ENCODE measurements at places on chromosomes 16 and 17.
A peak's percentile ranks its signal among the peaks of the same experiment; 100 is the strongest.

- DNase-seq = no peak
These were observed 24.2 kb upstream of the TMC5 start for GRCh38 chr16:19393226-19394111.

GRCh38 chr16:23141033-23141432 is 8.2 kb downstream of the USP31 start:
- DNase-seq = no peak

DNA sequence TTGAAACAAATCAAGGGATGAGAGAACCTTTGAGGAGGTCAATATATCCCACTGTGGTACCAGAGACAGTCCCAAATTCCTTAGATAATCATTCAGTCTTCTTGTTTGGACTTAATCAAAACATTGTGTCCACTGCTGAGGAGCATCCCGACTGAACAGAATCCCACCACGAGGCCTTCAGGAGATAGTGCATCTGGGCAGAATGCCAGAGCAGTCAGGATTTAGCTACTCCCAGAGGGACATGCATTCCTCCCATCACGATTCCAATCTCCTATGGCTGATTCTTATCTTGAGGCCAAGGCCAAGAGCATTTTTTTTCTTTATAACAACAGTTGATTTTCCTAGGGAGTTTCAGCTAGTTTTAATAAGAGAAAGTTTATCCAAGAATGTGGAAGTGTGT is 87.4 kb upstream of the COX10 start:
- no peak for DNase-seq

DNA sequence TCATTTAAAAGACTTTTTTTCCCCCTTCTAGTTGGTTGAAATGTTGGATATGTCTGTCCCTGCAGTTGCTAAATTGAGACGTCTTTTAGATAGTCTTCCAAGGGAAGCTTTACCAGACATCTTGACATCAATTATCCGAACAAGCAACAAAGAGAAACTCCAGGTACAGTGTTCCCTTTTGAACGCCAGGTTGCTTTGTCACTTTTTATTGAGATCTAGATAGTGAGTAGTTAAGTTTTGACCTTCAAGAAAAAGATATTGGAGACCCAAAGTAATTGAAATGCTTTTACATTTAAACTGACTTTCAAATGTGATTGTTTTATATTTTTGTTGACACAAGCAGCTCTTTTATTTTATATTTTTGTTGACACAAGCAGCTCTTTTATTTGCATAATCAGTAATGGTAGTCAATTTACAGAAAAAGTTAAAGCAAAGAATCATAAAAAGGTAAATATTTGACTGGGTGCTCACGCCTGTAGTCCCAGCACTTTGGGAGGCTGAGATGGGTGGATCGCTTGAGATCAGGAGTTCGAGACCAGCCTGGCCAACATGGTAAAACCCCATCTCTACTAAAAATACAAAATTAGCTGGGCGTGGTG is 9.3 kb upstream of the ABCC11 start:
- DNase-seq = no peak

GRCh38 chr16:31700530-31701388 is 172.8 kb upstream of the ZNF267 start:
- DNase-seq = no peak

DNA sequence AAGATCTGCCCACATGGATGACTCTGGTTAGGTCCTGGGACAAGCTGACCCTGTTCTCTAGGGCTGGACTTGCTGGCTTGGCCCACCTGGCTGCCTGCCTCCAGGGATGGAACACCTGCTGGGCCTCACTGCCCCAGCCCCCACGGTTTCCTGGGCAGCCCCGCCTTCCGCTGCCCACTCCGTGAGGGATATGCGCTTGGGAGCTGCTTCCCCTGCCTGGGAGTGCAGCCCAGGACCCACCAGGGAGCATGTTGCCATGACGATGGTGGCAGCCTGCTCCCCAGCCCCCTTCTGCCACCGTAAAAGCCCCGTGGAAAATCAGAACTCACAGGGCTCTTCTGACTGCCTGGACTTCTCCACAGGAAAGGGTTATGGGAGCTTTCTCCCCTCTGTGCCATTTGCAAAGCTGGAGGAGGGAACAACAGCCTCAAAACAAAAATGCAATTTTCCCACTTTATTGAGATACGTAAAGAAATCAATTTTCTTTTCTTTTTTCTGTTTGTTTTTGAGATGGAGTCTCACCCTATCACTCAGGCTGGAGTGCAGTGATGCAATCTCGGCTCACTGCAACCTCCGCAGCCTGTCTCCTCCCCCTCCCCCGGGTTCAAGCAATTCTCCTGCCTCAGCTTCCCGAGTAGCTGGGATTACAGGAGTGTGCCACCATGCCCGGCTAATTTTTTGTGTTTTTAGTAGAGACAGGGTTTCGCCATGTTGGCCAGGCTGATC is 18.0 kb upstream of the GAS7 start:
- no peak for DNase-seq

- no peak for DNase-seq
These were observed 23.1 kb upstream of the DHRS13 start for GRCh38 chr17:28925912-28926365.

GRCh38 chr17:21772321-21772720 is 80.0 kb downstream of the KCNJ18 start:
- no peak for DNase-seq

DNA sequence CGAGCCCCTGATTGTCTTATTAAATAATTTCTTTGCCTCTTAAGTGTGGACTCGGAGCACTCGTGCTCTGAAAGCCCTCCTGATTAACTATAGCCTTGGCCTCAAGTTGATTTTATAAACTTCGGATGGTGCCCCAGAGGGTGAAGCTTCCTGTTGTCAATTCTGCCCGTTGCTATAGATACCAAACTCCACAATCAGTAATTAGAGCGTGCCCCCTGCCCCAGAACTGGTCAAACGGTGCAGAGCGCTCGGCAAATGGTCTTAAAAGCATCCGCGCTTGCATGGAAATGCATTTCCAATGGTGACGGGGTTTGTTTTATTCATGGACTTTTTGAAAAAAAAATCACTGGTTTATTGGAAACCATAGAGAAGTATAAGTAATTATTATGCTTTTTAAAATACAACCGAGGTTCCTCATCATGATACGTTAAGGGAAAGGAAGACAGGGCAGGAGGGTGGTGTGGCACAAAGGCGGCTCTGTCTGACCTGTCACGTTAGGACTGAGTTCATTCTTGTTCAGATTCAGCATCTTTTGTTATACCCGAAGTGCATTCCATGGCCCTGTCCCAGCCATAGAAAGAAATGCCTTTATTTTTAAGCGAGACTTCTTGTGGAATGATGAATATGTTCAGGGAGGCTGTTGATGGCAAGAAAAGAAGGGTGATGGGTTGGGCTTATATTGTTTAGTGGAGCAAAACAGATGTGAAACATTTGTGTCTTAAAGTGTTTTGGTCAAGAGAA is 476.4 kb downstream of the MAF start:
- DNase-seq = peak; percentile 75

DNA sequence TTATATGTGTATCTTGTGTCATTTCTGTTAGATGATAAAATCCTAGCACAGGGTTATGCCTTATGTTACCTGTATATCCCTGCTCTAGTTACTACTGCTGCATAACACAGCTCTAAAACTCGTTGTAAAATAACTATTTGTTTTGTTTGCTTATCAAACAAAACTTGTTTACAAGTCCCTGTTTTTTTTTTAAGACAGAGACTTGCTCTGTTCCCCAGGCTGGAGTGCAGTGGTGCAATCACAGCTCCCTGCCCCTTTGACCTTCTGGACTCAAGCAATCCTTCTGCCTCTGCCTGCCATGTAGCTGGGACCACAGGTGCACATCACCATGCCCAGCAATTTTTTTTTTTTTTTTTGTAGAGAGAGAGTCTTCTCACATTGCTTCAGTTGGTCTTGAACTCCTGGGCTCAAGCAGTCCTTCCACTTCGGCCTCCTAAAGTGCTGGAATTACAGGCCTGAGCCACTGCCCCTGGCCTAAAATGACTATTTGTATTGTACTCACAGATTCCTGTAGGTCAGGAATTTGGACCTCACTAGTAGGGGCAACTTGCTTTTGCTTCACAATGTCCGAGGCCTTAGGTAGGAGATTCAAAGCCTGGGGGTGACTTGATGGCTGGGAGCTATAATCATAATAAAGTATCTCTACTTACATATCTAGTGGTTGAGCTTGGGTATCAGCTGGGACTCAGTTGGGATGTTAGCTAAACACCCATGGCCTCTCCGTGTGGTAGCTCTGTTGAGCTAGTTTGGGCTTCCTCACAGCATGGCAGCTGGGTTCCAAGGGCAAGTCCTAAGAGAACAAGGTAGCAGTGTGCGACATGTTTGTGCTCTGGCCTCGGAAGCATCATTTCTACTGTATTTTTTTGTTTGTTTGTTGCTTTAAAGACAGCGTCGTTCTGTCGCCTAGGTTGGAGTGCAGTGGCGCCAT is 12.6 kb downstream of the DUSP14 start:
- no peak for DNase-seq

DNA sequence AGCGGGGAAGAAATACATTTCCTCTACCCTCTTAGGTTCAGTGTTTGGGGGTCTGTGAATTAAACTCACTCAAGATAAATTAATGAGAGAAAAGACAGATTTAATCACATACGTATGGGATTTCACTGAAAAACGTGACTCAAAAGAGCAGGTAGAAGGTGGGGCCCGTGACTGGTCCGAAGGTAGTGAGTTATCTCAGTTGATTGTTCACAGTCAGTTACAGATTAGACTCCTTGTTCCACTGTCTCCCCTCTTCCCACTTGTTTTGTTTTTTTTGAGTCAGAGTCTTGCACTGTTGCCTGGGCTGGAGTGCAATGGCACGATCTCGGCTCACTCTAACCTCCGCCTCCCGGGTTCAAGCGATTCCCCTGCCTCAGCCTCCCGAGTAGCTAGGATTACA is 301.2 kb downstream of the SEC14L1 start:
- DNase-seq = no peak

GRCh38 chr17:47694581-47695428 is 844 bp downstream of the TBKBP1 start:
- peak; percentile 62 for DNase-seq

GRCh38 chr16:56120447-56121155 is 70.7 kb upstream of the GNAO1 start:
- DNase-seq = no peak

DNA sequence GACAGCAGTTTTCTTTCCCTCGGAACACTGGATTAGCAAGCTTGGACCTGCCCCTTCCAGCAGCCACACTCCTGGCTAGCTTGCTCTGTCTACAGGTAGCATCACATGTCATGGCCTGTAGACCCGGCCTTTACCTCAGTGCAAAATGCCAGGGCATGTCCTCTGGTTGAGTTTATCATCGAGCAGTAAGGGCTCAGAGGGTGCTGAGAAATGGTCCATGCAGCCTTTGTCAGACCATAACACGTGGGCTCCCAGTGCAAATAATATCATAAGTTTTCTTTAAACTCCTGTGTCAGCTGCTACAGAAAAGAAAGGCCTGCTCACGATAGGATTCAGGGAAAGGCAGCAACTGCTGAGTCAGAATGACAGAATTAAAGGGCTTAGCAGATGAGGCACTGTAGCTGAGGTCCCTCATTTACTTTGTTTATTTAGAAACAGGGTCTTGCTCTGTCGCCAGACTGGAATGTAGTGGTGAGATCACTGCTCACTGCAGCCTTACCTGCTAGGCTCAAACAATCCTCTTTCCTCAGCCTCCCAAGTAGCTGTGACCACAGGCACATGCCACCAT is 8.0 kb upstream of the GNA13 start:
- no peak for DNase-seq

DNA sequence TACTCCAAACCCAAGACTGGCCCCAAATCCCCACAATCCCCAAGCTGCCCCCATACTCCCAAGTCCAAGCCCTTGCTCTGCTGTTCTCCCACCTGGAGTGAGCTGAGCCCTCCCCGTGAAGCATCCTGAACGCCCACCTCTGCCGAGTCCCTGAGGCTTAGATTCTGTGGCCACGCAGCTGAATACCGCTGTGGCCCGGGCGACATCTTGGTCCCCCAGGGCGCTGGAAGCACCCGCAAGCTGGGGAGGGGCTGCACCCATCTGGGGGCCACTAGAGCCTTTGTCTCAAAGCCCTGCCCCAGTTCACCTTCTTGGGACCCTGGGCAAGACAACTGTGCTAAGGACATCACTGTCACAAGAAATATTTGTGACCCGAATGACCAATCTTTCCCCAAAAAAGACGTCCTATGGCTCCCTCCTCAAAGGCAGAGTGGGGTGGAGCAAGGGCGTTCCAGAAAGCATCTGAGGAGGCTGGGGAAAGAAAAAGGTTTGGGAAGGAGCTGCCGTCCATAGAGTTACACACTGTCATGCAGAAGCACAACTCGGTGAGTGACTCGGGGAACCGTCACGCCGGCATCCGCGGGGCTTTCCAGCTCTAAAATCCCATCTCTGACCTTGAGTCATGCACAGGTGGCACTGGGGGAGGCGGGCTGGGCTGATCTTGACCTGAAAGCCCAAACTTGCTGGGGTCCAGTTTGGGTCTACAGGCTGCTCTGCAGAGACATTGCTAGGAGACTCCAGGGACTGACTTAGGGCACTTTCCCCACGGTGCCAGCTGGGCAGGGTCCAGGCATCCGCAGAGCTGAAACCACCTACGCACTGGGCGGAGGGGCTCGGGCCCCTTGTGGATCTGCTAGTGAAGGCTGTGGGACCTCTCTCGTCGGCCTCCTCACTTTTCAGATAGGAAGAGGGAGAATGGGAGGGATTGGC is 6.6 kb downstream of the PTX4 start:
- no peak for DNase-seq

DNA sequence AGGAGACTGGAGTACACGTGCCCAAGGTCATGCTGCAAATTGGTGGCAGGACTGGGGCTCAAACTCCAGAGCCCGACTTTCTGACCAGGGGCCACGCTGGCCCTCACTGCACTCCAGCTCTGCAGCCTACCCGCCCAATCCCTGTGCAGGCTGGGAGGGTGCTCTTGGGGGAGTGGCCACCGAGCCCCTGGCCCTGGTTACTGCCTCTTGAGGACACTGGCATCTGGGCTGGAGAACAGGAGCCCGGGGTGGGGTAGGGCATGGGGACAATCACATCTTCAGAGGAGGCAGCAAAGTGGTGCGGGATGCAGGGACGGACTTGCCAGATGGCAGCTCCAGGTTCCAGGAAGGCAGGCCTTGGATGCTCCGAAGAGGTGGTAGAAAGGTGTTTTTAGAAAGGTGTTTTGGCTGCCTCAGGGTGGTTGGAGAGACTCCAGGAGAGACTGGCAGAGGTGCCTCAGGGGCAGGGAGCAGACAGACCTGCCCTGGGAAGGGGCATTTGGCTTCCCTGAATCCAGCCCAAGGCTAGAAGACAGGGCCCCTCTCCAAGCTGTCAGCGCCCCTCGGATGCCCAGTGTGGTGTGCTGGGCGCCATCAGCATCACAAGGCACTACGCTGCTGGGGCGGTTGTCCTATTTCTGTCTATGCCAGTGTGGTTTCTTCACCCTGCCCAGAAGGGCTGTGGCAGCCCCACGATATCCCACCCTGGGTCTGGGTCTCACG is 220.6 kb downstream of the NTN1 start:
- DNase-seq = no peak

GRCh38 chr16:48597563-48598387 is 12.2 kb downstream of the N4BP1 start:
- no peak for DNase-seq
